ENCODE measurements at places on chromosomes 3 and 15.

DNA sequence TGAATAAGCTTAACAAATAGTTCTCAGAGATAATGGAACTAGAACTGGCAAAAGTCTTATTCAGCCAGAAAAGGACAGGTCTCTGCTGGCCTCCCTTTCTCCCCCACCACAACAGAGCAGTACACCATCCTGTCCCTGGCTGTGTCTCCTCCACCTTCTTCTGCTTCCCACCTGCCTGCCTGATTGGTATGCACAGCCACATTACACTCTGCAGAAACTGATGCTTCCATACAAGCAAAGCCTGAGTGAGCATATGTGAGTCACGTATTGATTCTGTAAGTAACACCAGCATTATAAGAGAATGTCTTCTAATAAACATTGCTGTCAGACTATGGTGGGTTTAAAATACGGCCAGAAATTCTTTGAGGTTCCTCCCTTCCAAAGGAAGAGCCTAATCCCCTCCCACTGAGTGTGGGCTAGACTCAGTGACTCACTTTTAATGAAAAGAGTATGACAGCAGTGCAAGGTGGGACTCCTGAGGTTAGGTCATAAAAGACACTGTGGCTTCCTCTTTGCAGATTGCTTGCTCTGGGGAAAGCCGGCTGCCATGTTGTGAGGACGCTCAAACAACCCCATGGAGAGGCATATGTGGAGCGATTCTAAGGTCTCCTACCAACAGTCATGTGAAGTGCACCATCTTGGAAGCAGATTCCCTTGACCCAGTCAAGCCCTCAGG, 44.4 kb downstream of the ANXA2 start:
- H3K4me1 ChIP-seq: no peaks in the 10 kb centered on the region
- H3K27ac ChIP-seq: no peak overlapping the region
- peaks cover 38% of the 10 kb centered on the region for H3K36me3 ChIP-seq
- no peak for DNase-seq

- H3K4me1 ChIP-seq: no peaks in the 10 kb centered on the region
- no peaks in the 10 kb centered on the region for H3K27me3 ChIP-seq
- DNase-seq: no peak
- peak overlapping the region; percentile 10 for H3K27ac ChIP-seq
- no peak overlapping the region for H3K4me3 ChIP-seq
Observed at GRCh38 chr3:16409032-16409431, 104.5 kb downstream of the RFTN1 start.

GRCh38 chr3:132034097-132034485, 723 bp downstream of the CPNE4 start:
- no peak for DNase-seq
- H3K27ac ChIP-seq: no peak overlapping the region
- H3K4me3 ChIP-seq: no peak overlapping the region

DNA sequence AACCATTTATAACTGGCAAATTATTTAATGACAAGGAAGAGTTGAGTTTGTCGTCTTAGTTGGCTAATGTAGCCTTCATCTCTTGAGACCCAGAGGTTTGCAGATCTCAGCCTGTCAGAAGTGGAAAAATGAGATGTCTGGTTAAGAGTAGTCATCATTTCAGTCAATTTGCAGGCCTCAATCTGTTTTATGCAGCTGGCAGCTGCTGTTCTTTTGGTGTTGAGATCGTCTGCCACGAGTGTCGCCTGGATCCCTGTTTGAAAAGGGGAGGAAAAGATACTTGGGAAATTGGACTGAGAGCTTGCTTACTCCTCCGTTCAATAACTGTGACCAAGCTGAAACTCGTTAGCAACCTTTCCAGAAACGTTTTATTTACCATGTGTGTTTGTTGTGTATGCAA, 2.3 kb downstream of the PHLDB2 start:
- peak overlapping the region; percentile 97 for H3K27ac ChIP-seq
- DNase-seq: no peak

GRCh38 chr3:112407888-112408702, 75.1 kb downstream of the CD200 start:
- no peak overlapping the region for H3K27ac ChIP-seq
- H3K27me3 ChIP-seq: no peaks in the 10 kb centered on the region
- no peak for DNase-seq
- H3K4me3 ChIP-seq: no peak overlapping the region
- no peaks in the 10 kb centered on the region for H3K36me3 ChIP-seq
- peaks cover 8% of the 10 kb centered on the region for H3K4me1 ChIP-seq

DNA sequence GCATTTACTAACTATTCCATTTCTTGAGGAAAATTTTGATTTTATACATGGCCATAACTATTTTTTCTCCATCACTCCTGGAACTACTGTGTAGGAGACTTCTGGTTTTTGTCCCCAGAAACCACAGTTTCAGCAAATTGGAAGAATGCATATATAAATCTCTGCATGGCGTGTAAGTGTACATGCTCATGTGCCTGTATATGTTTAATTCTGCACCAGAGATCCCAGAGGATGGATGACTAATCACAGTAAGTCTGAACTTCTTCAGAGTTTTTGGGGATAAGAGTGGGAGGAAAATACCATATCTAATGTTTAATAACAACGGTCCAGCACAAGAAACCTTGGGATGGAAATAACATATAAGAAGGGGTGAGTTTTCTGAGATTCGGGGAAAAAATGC, 10.9 kb upstream of the COL6A6 start:
- H3K4me3 ChIP-seq: no peak overlapping the region
- H3K4me1 ChIP-seq: no peaks in the 10 kb centered on the region
- DNase-seq: no peak
- no peak overlapping the region for H3K27ac ChIP-seq

DNA sequence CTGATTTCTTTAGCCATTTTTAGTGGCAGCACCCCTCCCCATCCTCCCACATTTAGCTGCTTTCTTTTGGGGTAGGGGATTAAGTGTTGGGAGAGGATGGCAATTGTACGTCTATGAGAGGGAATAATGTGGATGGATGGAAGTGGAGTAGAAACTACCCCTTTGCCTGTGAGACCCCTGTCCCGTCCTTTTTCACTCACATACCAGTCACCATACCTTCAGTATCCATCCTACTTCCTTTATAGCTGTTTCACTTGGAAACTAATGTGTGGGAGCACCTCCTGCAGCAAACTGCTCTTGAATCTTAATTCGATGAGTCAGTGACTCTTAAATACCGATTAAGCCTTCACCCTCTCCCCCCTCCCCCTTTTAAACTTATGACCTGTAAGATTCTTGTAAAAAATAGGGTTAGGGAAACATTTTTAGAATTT, 730 bp downstream of the SPRED1 start:
- H3K4me1 ChIP-seq: peaks cover 46% of the 10 kb centered on the region
- H3K27me3 ChIP-seq: no peaks in the 10 kb centered on the region
- H3K27ac ChIP-seq: peak overlapping the region; percentile 99
- H3K4me3 ChIP-seq: peak overlapping the region; percentile 94
- H3K36me3 ChIP-seq: no peaks in the 10 kb centered on the region

DNA sequence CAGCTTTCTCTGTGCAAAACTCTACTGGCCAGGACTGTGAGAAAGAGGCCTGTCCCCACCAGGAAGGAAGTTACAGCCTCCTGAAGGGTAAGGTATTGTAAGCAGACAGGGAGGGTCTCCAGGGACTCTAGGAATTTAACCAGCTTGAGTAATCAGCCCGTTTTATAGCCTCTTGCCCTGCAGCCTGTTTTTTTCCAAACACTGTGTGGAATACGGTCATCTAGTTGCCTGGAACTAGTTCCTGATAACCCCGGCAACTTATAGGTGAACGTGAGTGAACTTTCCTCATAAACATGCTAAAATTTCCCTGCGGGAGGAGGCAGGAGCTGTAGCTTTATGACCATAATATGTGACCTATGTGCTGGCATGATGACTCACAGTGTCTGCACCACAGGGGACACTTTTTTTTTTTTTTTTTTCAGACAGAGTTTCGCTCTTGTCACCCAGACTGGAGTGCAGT, 60.1 kb upstream of the DAZL start:
- H3K4me3 ChIP-seq: no peak overlapping the region
- no peak for DNase-seq
- no peak overlapping the region for H3K27ac ChIP-seq
- no peaks in the 10 kb centered on the region for H3K36me3 ChIP-seq
- no peaks in the 10 kb centered on the region for H3K27me3 ChIP-seq
